Stimulated activated CD8-positive, alpha-beta memory T cell treated with anti-CD3 and anti-CD28 coated beads, Interleukin-15, amount 100 ng/mL, for 48 hours (primary cell): ENCODE measurements at places on chromosomes 12 and 14.
A peak's percentile ranks its signal among the peaks of the same experiment; 100 is the strongest.

GRCh38 chr12:46200551-46200950, 68.3 kb downstream of the SLC38A1 start:
- no peak for DNase-seq

GRCh38 chr12:92649511-92650227, 53.1 kb upstream of the PLEKHG7 start:
- peak; percentile 4 for DNase-seq

DNA sequence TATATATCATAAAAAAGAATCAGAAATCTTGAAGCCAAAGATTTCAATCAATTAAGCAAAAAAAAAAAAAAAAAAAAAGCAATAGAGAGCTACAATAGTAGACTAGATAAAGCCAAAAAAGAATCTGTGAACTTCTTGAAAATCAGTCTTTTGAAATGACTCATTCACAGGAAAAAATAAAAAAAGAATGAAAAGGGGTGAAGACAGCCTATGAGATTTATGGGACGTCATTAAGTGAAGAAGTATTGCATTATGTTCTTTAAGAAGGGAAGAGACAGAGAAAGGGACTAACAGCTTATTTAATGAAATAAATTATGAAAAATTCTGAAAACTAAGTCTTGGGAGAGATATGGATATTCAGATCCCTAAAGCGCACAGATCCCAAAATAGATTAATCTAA, 103.8 kb downstream of the ACSS3 start:
- no peak for DNase-seq

DNA sequence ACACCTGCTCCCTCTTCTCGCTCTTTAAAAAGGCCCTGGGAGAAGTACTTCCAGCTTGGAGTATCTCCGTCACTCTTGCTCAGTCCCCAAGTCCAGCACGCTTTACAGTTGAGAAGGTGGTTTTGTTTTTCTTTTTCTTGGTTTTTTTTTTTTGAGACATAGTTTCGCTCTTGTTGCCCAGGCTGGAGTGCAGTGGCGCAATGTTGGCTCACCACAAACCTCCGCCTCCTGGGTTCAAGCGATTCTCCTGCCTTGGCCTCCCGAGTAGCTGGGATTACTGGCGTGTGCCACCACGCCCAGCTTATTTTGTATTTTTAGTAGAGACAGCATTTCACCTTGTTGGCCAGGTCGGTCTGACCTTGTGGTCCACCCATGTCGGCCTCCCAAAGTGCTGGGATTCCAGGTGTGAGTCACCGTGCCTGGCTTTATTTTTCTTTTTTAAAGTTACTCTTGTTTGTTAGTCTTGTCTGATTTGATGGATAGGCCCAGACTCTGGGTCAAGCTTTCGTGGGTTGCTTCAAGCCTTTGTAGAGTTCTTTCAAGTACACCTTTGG, 1.9 kb downstream of the TDRD9 start:
- DNase-seq, result no peak

DNA sequence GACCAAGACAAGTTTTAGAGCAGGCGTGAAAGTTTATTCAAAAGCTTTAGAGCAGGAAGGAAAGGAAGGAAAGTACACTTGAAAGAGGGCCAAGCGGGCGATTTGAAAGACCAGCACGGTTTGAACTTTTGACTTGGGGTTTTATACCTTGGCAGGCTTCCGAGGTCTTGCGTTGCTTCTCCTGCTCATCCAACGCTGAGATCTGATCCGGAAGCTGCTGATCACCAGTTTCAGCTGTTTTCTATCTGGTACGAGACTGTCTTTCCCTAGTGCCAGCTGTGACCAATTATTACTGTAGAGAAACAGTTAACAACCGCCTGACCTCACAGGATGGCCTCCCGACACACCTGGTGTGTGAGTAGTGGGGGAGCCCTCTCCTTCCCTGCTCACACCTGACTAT, 20.6 kb upstream of the SNRPF start:
- no peak for DNase-seq

GRCh38 chr12:38501991-38502390, 185.4 kb downstream of the ALG10B start:
- no peak for DNase-seq
